SIG-M5 (cell line): ENCODE measurements at places on chromosomes 2 and 18.

DNA sequence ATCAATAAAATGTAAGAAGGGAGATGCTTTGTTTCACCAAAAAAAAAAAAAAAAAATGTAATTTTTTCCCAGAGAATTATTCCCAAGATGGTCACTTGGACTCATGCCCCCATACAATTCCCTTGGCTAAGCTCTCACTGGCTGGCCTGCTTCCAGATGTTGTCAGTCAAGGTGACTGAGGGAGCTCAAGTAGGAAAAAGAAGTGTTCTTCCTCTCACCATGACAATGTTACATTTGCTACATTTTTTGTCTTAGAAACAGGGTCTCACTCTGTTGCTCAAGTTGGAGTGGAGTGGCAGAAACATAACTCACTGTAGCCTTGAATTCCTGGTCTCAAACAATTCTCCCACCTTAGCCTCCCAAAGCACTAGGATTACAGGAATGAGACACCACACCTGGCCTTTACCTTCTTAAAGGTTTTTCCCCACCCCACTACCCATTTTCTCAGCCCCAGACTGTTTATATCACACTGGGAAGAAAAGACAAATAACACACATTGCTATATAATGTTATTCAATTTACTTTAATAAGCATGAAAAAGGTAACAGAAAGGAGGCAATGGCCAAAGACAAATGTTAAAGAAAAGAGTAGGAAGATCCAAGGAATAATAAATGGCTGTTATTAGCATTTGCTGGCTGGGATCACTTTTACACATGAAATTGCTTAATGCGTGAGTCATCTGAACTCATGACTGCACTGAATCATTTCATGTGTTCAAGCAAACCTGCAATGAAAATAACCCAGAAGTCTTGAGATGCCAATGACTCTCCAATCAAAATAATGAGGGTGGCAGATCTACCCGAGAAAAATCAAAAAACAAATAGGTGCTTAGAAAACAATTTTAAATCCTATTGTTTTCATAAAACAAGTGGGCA is 45.2 kb downstream of the ACVR1 start:
- no peak for DNase-seq

DNA sequence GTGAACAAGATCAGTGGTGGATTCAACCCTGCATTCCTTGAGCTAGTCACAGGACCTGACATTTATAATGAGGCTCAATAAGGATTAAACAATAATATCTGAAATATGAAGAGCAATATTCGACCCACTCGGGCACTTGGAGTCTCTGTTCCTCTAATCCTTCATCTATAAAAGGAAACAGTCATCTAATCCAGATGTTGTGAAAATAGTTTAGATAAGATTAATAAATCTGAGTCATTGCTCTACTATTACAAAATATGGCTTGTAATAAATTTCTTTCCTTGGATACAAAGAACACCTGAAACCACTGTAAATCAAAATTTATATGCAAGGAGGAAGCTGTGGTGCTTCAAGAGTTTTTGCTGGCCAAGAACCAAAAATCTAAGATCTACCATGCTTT is 846.9 kb upstream of the ACVR2A start:
- DNase-seq, result no peak

GRCh38 chr2:159661286-159661685 is 44.9 kb upstream of the BAZ2B start:
- DNase-seq, result no peak

DNA sequence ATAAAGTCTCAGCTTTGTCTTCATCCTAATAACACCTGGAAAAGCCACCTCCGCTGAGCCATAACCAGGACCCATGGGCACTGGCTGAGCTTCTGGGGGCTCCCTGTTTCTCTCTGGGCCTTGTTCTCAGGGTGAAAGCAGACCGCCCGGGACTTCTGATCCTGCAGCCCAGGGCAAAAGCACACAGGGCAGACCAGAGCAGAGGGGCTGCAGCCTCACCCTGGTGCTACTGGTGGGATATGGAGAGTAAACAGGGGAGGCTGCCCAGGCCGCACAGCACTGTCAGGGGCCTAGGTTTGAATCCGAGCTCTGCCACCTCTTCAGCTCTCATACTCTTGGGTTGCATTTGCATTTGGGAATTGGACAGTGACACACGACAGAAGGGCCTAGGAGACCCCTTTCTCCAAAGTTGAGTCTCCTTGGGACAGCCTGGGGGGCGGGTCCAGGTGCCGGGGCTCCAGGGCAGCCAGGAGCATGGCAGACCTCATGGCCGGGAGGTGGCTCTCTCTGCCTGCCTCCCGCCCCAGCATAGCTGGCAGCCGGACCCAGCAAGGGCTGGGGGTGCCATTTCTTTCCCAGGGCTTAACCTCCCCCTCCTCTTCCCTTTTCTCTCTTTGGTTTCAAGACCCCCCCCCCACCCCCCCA is 164.9 kb downstream of the INHBB start:
- no peak for DNase-seq

GRCh38 chr18:58671632-58672564 is 633 bp downstream of the MALT1 start:
- DNase-seq, result no peak

DNA sequence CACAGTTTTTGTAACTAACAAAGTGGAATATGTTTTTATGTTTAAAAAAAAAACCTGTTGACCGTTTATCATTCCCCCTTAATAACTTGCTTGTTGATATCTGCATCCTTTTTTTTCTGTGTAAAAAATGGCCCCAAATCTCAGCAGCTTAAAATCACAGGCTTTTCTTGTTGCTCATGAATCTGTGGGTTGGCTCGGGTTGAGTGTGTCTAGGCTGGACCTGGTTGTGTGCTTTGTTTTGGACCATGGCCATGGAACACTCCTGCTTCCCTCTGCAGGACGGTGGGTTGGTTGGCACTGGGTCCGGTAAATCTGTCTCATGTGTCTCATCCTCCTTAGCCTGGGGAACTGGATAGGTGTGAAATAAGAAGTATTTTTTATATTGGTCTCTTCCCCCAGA is 139.0 kb upstream of the LINC00305 start:
- DNase-seq, result no peak

- no peak for DNase-seq
These were observed 28.6 kb downstream of the ASXL3 start for GRCh38 chr18:33606621-33607020.

- DNase-seq, result no peak
These were observed 43.9 kb downstream of the PKDCC start for GRCh38 chr2:42091671-42092070.

DNA sequence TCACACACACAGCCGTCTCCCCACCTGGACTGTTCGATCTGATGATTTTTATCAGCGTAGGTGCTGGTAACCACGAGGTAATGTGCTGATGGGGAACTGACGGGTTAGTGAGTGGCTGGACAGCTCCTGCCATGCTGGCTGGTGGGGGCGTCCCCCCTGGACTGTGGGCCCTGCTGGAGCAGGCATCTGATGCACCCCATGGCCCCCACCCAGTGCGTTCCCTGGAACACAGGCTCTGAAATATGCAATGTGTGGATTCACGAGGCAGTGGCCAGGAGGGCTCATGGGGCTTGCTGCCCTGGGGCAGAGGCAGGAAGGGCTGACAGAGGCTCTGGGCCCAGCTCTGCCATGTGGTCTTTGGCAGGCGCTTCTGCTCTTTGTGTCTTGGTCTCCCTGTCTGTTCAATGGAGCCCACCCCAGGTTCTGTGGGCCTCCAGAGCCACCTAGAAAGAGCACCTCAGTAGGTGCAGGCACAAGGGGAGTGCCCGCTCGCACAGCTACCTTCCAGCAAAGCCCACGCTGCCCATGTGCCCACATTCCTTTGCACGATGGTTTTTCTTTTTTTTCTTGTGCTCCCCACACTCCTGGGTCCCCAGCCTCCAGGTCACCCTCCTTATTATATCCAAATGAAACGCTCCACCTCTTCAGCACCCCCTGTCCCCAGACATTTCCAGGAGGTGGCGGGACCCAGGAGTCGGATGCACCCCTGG is 10.3 kb upstream of the PXDN start:
- DNase-seq, result no peak

DNA sequence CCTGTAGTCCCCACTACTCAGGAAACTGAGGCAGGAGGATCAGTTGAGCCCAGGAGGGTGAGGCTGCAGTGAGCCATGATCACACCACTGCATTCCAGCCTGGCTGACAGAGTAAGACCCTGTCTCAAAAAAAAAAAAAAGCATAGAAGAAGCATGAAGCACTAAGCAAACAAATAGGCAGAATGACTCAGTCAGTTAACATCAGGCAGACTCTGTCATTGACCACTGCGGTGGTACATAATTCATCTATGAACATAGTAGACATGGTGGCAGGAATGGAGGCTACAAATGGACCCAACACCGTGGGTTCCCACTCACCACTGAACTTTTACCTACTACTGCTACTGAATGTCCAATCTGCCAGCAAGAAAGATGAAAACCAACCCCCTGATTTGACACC is 7.6 kb upstream of the ASXL2 start:
- DNase-seq, result no peak

GRCh38 chr2:71154798-71155197 is 24.4 kb downstream of the MPHOSPH10 start:
- DNase-seq, result no peak

DNA sequence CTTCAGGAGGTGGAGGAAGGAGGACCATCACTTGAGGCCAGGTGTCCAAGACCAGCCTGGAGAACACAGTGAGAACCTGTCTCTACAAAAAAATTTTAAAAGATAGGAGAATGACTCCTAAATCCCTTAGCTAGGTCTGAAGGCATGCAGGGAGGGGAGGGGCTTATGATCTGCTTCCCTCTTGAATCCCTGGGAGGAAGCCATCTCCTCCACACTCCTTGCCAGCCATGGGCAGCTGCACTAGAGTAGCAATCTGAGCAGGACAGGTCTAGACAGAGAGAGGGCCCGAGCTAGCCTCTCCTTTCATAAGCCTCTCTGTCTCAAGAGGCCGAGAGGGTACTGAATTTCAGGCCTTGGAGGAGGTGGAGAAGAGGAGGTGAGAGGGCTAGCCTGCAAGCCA is 42.5 kb downstream of the DAPL1 start:
- DNase-seq, result no peak

- DNase-seq, result no peak
These were observed 12.4 kb downstream of the ASB1 start for GRCh38 chr2:238438856-238439849.

- DNase-seq, result no peak
These were observed 68.1 kb upstream of the SPTBN1 start for GRCh38 chr2:54388076-54388475.
